Right renal cortex interstitium (tissue), 3 donors: ENCODE measurements at places on chromosomes 16 and 17. TPM values are rescaled to one million over a fixed set of nuclear protein-coding genes. Genes with fewer than 3 reads are reported as not detected.

- DNase-seq, result peak; percentile 81
Observed at GRCh38 chr17:36183001-36183971, 6.8 kb upstream of the TBC1D3B start.

DNA sequence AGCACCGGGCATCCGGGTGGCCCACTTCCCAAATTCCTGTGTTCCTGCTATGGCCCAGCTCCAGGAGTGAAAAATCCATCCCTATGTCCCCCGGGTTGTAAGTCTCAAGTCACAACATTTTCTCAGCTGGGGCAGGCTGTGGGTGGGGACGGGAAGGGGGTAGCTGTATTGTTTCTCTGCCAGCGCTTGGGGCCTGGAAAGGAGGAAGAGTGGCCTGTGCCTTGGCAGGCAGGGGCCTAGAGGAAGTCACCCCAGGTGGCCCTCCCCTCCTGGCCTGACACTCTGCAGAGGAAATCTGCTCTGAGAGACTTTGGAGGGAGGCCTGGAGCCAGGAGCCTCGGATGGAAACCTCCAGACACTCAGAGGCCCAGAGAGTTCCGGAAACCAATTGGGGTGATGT lies 10.6 kb upstream of the SCN4A start:
- no peak for DNase-seq

DNA sequence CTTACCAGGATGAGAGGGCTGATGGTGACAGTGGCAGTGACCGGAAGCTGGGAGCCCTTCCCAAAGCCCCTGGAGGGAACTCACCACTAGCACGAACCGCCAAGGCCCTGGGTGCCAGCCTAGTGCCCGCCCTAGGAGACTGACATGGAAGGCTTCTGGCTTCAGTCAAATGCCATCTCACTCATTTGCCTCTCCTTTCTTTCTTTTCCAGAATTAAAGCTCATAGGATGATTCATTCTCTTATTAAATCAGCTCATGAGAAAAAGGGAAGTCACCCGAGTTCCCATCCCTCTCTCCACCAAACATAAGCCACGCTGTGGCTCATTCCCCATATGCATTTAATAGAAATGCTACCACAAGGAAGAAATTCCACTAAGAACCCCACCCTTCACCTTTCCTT lies 12.1 kb downstream of the CUEDC1 start:
- no peak for DNase-seq

- DNase-seq, result no peak
Observed at GRCh38 chr17:64063088-64063487, 42.7 kb upstream of the ICAM2 start.

The CRHR1 gene
- polyA plus RNA-seq, result not detected

The CYB561 gene
- polyA plus RNA-seq, result 21.2 TPM

The CD300E gene
- 0.29 TPM for polyA plus RNA-seq
